T-helper 2 cell treated with Interferon-gamma antibody and Interleukin-4, amounts not matched to agents 5 μg/mL and 100 μg/mL, for 36 hours (primary cell): ENCODE measurements at places on chromosomes 2 and 18.

- peak; percentile 11 for DNase-seq
Observed at GRCh38 chr2:10329880-10330699, 27.4 kb downstream of the HPCAL1 start.

DNA sequence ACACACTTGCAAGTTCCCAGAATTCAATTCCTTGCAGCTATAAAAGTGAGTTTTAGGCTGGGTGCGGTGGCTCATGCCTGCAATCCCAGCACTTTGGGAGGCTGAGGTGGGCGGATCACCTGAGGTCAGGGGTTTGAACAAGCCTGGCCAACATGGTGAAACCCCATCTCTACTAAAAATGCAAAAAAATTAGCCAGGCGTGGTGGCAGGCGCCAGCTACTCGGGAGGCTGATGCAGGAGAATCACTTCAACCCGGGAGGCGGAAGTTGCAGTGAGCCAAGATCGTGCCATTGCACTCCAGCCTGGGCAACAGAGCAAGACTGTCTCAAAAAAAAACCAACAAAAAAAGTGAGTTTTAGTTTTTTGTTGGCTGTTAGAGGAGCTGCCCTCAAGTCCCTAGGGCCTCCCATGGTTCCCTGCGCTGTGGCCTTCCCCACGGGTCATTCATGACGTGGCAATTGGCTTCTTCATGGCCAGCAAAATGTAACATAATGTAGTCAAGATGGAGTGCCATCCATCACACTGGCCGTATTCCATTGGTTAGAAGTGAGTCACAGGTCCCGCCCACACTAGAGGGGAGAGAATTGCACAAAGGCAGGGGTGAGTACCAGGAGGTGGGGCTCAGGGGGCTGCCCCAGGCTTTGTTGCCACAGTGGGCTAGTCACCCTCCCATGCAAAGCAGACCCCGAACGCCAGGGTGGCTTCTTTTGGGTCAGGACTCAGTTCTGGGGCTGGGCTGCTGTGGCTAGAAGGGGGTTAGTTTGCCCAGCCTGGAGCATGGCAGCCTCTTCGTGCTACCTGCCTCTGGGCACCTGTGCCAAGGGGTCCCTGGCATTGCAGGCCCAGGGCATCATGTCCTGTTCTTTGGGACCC, 37.7 kb upstream of the INHBB start:
- DNase-seq = no peak

DNA sequence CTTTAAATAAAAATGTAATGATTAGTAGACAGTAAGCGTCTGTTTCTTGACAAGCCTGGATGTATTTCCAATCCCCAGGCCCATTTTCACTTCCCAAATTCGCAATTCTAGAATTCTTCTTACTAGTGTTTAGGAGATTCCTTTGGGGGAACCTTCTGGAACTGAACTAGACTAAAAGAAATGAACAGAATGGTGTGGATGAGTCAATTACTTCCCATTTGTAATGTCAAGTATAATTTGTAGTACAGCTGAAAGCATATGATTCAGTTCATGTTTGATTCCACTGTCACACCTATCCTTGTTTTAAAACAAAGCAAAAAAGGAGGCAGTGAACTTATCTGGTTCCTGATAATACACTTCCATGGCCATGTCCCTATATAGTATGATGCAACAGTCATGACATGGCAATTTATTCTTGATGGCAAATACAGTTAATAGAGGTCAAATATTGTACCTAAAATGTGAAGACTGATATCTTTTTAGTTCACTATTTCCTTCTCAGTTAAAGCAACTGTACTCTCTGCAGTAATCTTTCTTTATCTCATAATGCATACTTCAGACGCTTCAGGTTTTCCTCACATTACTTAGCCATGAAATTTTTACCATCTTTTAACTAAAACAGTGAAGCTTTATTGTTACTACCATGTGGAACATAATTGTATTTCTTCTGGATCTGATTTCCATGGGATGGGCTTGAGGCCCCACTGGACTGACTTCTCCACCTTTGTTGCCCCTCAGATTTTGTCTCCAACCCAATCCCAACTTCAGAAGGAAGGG, 2.0 kb downstream of the IDH1 start:
- no peak for DNase-seq

GRCh38 chr2:202096736-202097135, 23.7 kb downstream of the KIAA2012 start:
- no peak for DNase-seq

- no peak for DNase-seq
Observed at GRCh38 chr2:34012715-34013302, 413.7 kb upstream of the FAM98A start.

DNA sequence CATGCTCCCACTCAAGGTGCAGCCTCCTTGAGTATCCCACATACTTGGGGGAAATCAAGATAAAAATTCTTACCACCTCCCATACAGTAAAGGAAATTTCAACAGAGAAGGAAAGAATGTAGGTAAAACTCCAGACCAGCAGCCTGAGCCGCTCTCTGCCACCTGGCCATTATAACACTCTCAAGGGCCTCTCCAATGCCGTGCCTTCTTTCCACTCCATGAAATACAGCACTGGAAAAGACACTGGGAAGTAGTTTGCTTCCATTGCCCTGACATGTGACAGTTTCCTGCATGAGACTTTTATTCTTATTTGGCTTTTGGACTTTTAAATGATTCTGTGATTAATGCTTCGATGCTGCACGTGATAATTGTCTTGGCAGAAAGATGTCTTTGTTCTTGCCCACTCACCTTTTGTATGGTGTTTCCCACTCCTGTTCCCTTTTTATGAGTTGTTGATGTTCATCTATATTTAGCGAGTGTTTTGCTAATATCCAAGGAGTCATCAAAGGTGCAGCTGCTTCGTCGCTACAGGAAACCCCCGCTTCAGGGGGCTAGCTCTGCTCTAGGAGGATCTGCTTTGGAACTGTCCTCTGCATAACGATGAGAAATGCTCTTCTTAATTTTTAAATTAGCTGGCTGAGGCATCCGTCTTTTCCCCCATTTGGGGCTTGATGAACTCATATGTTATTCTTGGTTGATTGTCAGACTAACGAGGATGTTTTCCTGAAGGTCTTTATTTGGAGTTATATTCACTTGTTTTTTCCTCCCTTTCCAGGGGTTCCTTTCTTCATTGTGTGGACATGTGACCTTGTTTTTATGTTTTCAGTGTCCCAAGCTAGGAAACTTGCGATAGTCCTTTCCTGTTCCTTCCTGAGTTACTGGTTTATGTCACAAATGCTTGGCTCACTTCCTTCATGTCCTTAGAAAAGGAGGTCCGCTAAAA, 179.4 kb downstream of the TXNL1 start:
- DNase-seq = no peak

GRCh38 chr2:158103411-158104012, 1.8 kb downstream of the UPP2 start:
- no peak for DNase-seq

- no peak for DNase-seq
Observed at GRCh38 chr2:39121523-39122063, 742 bp upstream of the SOS1 start.
